HepG2 (cell line): ENCODE measurements at places on chromosomes 12 and 14. TPM values are rescaled to one million over a fixed set of nuclear protein-coding genes. Genes with fewer than 3 reads are reported as not detected.

DNA sequence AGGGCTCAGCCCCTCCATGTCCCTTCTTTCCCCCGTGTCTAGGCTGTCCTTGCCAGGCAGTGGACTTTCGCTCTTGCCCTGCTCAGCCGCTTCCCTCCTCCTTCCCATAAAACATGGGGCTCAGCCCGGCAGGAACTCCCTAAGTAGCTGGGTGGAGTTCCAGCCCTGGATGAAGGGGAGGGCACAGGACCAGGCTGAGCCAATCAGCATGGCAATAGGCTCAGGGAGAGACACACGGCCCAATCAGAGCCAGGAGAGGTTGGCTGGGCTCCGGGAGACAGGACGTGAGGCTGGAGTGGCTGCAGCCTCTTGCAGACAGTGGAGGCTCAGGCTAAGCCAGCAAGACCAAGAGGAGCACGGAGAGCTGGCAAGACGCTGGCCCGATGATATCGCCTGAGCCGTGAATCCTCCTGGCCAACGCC lies 54.3 kb downstream of the GALNT9 start:
- peaks cover 84% of the 10 kb centered on the region for H3K27me3 ChIP-seq
- H3K36me3 ChIP-seq = no peaks in the 10 kb centered on the region
- H3K4me3 ChIP-seq = no peak overlapping the region

FAM186B gene
- polyA plus RNA-seq = 0.05 and 0.07 TPM in 2 replicates

GRCh38 chr14:68610251-68610793 lies 182.5 kb downstream of the ZFP36L1 start:
- DNase-seq = peak; percentile 50
- peaks cover 69% of the 10 kb centered on the region for H3K4me1 ChIP-seq
- H3K36me3 ChIP-seq = no peaks in the 10 kb centered on the region
- H3K27me3 ChIP-seq = no peaks in the 10 kb centered on the region
- no peak overlapping the region for H3K4me3 ChIP-seq

STXBP6 gene
- 32.3 and 42.8 TPM in 2 replicates for polyA plus RNA-seq

CYP27B1 gene
- polyA plus RNA-seq = 3.0 and 3.4 TPM in 2 replicates

GRCh38 chr12:123085730-123086487 lies 65.0 kb downstream of the PITPNM2 start:
- no peaks in the 10 kb centered on the region; the same call in 1 of the 2 replicates for H3K36me3 ChIP-seq
- peak; percentile 68 for DNase-seq
- H3K27ac ChIP-seq = no peak overlapping the region

- no peak for DNase-seq
- no peaks in the 10 kb centered on the region for H3K36me3 ChIP-seq
- no peaks in the 10 kb centered on the region for H3K27me3 ChIP-seq
- no peak overlapping the region for H3K27ac ChIP-seq
- no peak overlapping the region for H3K4me3 ChIP-seq
- H3K4me1 ChIP-seq = no peaks in the 10 kb centered on the region
These were observed 105.9 kb downstream of the MED13L start for GRCh38 chr12:116171549-116171948.

GRCh38 chr12:67802731-67803130 lies 154.2 kb downstream of the DYRK2 start:
- H3K27me3 ChIP-seq = no peaks in the 10 kb centered on the region
- no peaks in the 10 kb centered on the region for H3K4me1 ChIP-seq
- no peak overlapping the region for H3K27ac ChIP-seq
- H3K36me3 ChIP-seq = no peaks in the 10 kb centered on the region
- no peak for DNase-seq

DNA sequence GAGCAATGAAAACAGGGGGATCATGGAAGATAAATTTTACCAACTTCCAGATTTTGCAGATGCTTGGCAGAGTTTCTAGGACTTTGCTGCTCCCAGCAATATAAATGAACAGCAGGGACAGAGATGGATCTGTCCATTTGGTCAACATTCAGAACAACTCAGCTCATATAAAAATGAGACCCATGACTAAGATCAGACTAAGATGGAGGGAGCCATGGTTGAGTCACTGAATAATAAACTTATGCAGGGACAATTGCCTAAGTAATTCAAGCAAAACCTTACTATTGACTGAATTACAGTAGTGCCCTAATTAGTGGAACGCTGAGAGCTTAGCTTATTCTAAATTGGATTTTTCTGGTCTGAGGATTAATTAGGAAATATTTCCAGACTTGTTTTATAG lies 205.1 kb downstream of the SLC5A8 start:
- no peak for DNase-seq
- H3K27ac ChIP-seq = no peak overlapping the region
- H3K27me3 ChIP-seq = no peaks in the 10 kb centered on the region
- no peak overlapping the region for H3K4me3 ChIP-seq
- no peaks in the 10 kb centered on the region for H3K36me3 ChIP-seq

AMDHD1 gene
- 29.6 and 31.5 TPM in 2 replicates for polyA plus RNA-seq

GRCh38 chr14:78028471-78028870 lies 141.7 kb upstream of the NRXN3 start:
- H3K36me3 ChIP-seq = no peaks in the 10 kb centered on the region
- H3K4me1 ChIP-seq = no peaks in the 10 kb centered on the region
- no peaks in the 10 kb centered on the region; the same call in none of the 2 replicates for H3K27me3 ChIP-seq

DNA sequence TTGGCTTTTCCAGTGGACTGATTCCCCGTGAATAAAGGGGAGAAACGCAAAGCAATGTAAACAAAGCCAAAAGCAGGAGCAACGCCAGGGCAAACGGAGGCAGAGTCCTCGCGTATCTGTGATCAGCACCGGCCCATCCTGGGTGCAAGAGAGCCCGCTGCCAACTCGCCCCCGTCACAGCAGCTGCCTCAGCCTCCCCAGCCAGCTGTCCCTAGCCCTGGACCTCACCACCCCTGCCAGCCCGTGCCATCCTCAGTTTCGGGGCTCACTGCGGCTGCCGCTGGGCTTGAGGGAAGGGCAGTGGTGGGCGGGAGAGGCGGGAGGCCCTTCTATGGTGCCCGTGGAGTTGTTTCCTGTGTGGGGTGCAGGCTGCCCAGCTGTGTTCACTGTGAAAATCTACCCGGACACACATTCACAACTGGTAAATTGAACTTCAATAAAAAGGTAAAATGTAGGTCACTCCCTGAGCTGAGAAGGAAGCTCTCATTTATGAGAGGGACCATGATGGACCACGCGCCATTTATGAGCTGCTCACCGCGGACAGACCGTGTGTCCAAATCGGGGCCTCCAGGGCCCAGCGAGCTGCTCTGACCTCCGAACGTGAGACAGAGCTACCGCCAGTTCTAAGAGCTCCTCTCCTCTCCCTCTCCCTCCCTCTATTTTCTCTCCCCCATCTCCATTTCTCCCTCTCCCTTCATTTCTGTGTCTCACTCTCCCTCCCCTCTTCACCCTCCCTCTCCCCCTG lies 330.5 kb upstream of the SFSWAP start:
- H3K4me3 ChIP-seq = no peak overlapping the region
- DNase-seq = no peak
- peaks cover 3% of the 10 kb centered on the region for H3K27me3 ChIP-seq
- H3K36me3 ChIP-seq = no peaks in the 10 kb centered on the region
- H3K27ac ChIP-seq = no peak overlapping the region

- H3K27ac ChIP-seq = no peak overlapping the region
- peaks cover 29% of the 10 kb centered on the region for H3K4me1 ChIP-seq
- H3K4me3 ChIP-seq = no peak overlapping the region
- H3K27me3 ChIP-seq = no peaks in the 10 kb centered on the region
- no peak for DNase-seq
These were observed 6.3 kb upstream of the MLXIP start for GRCh38 chr12:122072031-122072970.

- peaks cover 9% of the 10 kb centered on the region for H3K4me1 ChIP-seq
- peak; percentile 8 for DNase-seq
- H3K36me3 ChIP-seq = no peaks in the 10 kb centered on the region
These were observed at the start of the genes AMIGO2 and PCED1B for GRCh38 chr12:47079468-47079980. TSS of gene AMIGO2 (minus strand) at chr12:47079959. CDS start at chr12:47079002, 957 bp downstream. TSS of gene PCED1B (plus strand) at chr12:47079621. CDS start at chr12:47235064, 155,443 bp downstream.

GRCh38 chr12:29743801-29744200 lies 39.9 kb downstream of the TMTC1 start:
- H3K4me1 ChIP-seq = no peaks in the 10 kb centered on the region
- DNase-seq = no peak
- H3K4me3 ChIP-seq = no peak overlapping the region

HSPA2 gene
- 0.15 and 0.16 TPM in 2 replicates for polyA plus RNA-seq

DNA sequence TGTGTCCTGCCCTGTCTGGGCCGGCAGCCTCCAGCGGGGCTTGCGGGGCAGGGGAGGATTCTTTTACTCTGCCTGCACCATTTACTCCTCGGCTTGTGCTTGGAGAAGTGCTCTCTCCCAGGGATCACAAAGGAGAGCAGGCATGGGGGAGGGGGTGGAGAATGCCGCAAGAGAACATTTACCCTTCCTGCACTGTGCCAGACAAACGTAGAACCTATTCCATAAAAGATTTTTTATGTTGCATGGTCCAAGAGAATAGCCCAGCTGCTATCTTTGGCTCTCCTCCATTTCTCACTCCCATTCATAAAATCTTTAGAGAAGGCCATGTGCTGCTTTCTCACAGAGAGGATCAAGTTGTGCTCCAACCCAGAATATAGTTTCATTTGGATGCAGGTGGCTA lies 159.4 kb downstream of the SPTSSA start:
- no peaks in the 10 kb centered on the region for H3K27me3 ChIP-seq
- no peak overlapping the region for H3K27ac ChIP-seq
- DNase-seq = no peak
- H3K4me3 ChIP-seq = no peak overlapping the region
- H3K4me1 ChIP-seq = peaks cover 6% of the 10 kb centered on the region

- no peaks in the 10 kb centered on the region for H3K4me1 ChIP-seq
- H3K36me3 ChIP-seq = no peaks in the 10 kb centered on the region
- no peak overlapping the region for H3K4me3 ChIP-seq
These were observed 102.7 kb upstream of the DACT1 start for GRCh38 chr14:58535044-58535443.

- no peaks in the 10 kb centered on the region for H3K36me3 ChIP-seq
- no peaks in the 10 kb centered on the region for H3K4me1 ChIP-seq
- no peaks in the 10 kb centered on the region for H3K27me3 ChIP-seq
- H3K27ac ChIP-seq = no peak overlapping the region
- no peak for DNase-seq
These were observed 586.0 kb downstream of the FLRT2 start for GRCh38 chr14:86115972-86116371.

PGF gene
- 10.7 and 15.9 TPM in 2 replicates for polyA plus RNA-seq

DNA sequence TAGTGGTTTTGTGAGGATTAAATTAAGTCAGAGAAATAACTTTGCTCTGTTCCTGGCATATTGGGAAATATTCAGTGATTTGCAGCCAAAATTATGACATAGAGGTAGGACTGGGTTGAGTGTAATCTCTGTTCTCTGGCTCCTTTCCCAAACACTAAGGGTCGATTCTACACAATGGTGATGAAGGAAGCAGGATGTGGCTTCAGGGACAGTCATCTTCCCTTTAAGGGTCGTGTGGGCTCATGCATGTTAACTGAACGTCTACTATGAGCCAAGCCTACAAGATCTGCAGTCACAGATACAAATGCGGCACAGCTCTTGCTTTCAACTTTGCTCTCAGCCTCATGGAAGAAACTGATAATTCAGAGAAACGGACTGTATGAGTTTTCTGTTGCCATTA lies 381.6 kb downstream of the VRK1 start:
- H3K4me1 ChIP-seq = no peaks in the 10 kb centered on the region
- H3K36me3 ChIP-seq = no peaks in the 10 kb centered on the region
- no peak for DNase-seq
- peaks cover 4% of the 10 kb centered on the region; the same call in 1 of the 3 replicates for H3K27me3 ChIP-seq
- no peak overlapping the region for H3K4me3 ChIP-seq

DNA sequence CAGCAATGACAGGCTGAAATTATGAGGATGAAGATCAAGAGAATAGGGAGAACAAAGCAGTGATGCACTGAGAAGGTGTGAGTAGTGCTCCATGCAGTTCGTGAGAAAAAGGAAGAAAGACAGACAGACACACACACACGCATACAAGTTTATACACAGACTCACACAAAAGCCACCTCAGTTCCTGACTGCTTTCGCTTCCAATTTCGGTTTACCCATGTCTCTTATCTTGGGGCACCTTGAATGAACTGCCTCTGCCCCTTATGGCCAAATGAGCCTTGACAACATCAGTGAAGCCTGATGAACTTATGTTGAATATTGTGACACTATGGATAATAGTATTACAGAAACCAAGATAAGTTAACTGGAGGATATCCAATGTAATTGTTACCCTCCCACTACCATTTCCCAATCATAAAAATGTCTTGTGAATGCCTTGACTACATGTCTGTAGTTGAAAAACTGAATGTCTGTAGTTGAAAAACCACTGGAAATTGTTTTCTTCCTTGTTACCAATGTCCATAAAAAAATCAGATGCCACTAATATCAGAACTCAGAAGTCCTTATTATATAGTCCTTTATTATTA lies 380.4 kb upstream of the DDHD1 start:
- no peak overlapping the region for H3K27ac ChIP-seq
- no peaks in the 10 kb centered on the region; the same call in 1 of the 2 replicates for H3K4me1 ChIP-seq
- H3K36me3 ChIP-seq = no peaks in the 10 kb centered on the region

DNA sequence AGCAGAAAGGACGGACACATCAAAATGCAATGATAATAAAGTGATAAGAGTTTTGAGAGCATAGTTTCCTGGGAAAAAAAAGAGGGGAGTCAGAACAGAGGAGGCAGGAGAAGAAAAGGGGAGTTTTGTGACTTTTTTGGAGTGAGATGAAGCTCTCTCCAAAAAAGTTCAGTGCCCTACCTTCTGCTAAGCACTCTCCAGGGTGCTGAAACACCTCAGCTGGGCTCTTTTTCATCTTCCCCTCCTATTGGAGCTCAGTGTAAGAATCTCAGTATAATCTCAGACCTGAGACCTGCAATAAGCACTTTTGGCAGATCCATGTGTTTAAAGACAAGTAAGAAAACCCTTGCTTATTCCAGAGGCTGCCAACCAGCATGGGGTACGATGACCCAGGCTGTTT lies 58.9 kb upstream of the SRRM4 start:
- H3K4me1 ChIP-seq = no peaks in the 10 kb centered on the region
- no peak overlapping the region for H3K4me3 ChIP-seq
- no peak for DNase-seq
- no peak overlapping the region for H3K27ac ChIP-seq
- H3K27me3 ChIP-seq = no peaks in the 10 kb centered on the region

DNA sequence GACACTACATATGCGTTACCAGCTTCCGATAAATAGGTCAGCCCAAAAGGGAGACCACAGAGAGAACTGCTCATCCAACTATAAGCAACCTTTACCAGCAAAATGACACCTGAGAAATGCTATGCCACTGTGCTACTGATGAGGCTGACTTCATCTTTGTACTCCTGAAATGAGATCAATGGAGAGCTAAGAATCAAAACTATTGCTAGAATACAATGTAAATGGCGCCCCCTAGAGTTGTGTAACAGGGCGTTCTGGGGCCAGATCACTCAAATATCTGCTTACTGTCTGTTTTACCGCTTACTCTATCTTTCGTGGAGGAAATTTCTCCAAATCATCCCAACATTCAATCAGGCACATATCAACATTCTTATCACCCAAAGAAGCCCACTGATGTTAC lies 4.6 kb downstream of the ZNF384 start:
- peaks cover 46% of the 10 kb centered on the region for H3K4me1 ChIP-seq
- H3K27ac ChIP-seq = no peak overlapping the region
- peak; percentile 57 for DNase-seq
- no peak overlapping the region for H3K4me3 ChIP-seq
- H3K27me3 ChIP-seq = no peaks in the 10 kb centered on the region; the same call in 1 of the 3 replicates

EEF1AKMT3 gene
- 10.8 and 11.4 TPM in 2 replicates for polyA plus RNA-seq

DNA sequence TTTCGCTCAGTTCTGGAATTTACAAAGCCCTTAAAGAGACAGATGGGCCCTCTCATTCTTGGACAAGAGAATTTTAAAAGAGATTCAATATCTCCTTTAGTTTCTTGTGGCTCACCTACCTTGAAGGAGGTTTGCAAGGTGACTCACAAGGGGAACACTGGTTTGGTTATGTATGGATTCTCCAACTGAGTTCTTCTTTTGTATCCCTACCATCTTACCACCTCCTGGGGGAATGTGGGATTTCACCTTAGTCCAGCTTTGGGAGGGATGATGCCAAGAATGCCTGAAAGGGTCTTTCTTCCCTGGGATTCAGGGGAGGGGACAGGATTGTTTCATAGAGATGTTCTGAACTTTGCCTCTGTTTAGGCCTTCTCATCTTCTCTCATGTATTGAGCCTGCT lies 3.7 kb downstream of the PPP4R4 start:
- H3K27me3 ChIP-seq = no peaks in the 10 kb centered on the region
- no peaks in the 10 kb centered on the region for H3K36me3 ChIP-seq
- H3K4me3 ChIP-seq = no peak overlapping the region
- H3K27ac ChIP-seq = no peak overlapping the region
- H3K4me1 ChIP-seq = peaks cover 75% of the 10 kb centered on the region

TAMALIN gene
- 2.9 and 4.5 TPM in 2 replicates for polyA plus RNA-seq
